ENCODE measurements at places on chromosomes 13 and 19.
A peak's percentile ranks its signal among the peaks of the same experiment; 100 is the strongest.

DNA sequence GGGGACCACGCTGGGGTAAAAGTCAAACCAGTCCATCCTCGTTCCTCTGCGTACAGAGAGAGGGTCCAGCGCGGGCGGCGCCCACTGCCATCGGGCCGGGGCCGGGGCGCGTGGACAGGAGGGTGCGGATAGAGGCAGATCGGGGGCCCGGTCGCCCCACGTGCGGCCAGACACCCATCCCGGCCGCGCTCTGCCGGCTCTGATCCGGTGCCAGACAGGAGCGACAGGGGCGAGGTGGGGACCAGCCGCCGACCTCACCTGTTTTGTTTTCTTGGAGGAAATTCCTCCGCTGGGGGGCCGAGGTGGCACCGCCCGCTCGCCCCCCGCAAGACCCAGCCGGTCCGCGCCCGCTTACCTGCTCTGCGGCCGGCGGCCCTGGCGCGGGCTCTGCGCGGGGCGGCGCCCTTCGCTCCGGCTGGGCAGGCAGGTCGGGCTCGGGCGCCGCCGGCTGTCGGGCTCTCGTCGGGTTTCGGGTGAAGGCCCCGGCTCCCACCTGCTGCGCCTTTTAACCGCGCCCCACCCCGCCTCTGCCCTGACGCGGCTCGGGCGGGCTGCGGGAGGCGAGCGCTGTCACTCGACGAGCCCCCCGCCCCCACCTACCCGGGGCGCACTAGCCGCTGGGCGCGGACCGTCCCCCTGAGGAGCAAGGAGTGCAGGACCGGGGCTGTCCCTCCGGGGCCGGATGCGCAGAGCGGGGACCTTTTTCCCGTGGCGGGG lies at the start of gene GJB6:
GJB6 (minus strand) TSS at position 481 of the 717 bp plus-strand sequence. CDS start 8,839 bp downstream, outside the sequence.
- no peak for DNase-seq

DNA sequence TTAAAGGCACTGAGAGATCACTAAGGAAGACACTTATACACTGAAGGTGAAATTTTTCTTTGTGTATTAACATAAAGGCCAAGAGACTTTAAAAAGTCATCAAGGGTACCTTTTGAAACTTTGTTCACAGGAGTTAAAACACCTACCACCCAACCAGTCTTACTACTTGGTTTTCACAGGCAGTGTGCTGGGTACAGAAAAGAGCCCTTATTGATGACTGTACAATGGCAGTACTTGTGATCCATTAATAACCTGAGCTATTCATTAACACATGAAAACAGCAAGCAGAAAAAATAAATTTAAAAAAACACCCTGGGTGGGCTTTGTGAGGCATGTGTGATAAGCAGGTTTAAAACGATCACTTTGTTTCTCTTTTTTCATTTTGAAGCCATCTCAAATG lies 148.9 kb downstream of the TBC1D4 start:
- no peak for DNase-seq

DNA sequence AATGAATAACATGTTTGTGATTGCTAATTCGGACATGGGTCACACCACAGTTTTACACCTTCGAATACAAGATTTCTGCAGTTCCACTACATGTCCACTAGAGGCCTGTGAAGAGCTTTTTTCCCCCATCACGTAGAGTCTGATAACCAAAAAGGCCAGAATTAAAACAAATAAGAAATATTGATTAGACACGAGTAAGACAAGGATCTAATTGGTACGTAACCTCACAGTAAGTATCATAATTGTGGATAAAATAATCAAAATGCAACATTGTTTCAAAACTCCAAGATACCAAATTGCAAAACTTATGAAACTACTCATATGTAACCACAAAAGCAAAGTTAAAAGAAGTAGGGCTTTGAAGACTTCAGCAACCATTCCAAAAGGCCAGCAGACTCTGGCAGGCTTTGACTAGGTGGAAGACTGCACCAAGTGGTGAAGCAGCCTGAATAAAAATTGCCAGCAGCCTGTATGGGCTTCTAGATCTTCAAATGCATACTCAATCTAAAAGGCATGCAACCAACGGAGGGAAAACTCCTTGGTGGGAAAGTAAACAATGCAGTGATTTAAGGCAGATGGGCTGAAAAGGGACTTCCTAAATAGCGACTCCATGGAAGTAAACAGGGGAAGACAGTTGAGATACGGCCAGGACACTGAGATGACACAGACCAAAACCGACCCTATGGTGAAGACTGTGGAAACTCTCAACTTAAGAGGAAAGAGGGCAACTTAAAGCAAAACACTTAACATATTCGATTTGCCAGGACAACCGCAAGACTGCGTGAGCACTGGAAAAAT lies 56.7 kb downstream of the STARD13 start:
- no peak for DNase-seq

DNA sequence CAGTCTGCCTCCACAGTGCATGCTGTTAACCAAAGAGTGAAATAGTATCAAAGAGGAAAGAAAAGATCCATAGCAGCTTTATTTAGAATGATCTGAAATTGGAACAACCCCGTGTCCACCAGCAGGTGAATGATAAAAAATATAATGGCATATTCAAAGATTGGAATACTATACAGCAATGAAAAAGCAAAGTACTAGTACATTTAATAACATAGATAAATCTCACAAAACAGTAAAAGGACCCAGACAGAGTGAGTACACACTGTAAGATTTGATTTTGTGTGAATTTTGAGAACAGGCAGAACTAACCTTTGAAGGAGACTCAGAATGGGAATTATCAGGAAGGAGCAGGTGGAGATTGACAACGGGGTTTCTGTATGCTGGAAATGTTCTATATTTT lies 837 bp upstream of the CD209 start:
- no peak for DNase-seq

- peak; percentile 38 for DNase-seq
Measured at GRCh38 chr19:12194827-12195731, 32.2 kb downstream of the ZNF136 start.

DNA sequence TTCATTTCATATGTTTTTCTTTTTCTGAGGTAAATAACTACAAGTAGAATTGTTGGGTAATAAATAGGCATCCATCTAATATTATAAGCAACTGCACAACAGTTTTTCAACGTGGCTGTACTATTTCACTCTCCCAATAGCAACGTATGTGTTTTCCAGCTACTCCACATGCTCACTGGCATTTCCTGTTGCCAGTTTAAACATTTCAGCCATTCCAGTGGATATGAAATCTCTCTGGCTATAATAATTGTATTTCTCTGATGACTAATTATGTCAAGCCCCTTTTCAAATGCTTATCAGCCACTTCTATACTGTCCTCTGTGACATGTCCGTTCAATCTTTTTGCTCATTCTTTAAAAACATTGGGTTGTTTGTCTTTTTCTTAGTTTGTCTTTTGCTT lies 26.8 kb upstream of the ALOX5AP start:
- DNase-seq, result no peak

- no peak for DNase-seq
Measured at GRCh38 chr19:20244356-20244755, 77.3 kb downstream of the ZNF486 start.

- no peak for DNase-seq
Measured at GRCh38 chr13:25864936-25865335, 186.9 kb downstream of the SHISA2 start.

- no peak for DNase-seq
Measured at GRCh38 chr13:103187721-103188156, 121.5 kb upstream of the SLC10A2 start.

GRCh38 chr13:45398877-45399276 lies 19.3 kb downstream of the SLC25A30 start:
- DNase-seq, result no peak

DNA sequence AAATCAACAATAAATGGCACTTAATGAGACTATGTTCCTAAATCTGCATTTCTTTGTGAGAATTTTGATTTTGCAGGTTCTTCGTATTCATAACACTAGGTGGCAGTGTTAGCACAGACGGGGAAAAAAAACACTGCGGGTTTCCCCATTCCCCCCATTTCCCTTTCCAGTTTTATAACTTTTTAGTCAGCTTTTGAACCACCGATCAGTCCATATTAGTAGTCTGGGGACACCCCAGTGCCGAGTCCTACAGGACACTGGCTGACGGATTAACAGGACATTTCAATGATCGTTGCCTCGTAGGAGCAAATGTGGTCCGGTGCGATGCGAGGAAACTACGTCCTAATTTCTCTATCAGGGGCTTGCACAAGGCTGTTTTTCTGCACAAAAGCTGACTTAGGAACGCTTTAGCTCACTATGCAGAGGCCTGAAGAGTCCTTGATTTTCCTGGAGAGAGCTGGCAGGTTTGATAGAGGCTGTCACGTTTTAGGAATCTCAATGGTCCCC lies 234.3 kb downstream of the LMO7 start:
- no peak for DNase-seq

DNA sequence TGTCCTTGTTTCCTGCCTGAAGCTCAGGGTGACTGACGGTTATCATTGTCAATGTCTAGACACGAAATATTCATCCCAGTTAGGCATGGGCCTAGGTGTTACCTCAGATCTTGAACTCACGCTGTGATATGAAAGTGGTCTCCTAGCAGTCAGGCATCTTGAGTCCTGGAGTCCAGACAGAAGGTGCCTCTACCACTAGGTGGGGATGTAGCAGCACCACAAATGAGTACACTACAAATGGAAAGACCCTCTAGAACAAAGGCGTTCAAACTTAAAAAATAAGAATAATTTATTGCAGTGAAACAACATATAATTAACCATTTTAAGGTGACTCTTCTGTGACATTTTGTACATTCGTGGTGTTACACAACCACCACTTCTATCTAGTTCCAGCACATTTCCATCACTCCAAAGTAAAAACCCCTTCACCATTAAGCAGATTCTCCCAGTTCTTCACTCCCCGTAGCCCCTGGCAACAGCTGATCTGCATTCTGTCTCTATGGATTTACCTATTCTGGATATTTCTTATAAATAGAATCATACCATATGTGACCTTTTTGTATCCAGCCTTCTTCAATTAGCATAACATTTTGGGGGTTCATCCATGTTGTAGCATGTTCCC lies 11.9 kb upstream of the FRY start:
- no peak for DNase-seq

DNA sequence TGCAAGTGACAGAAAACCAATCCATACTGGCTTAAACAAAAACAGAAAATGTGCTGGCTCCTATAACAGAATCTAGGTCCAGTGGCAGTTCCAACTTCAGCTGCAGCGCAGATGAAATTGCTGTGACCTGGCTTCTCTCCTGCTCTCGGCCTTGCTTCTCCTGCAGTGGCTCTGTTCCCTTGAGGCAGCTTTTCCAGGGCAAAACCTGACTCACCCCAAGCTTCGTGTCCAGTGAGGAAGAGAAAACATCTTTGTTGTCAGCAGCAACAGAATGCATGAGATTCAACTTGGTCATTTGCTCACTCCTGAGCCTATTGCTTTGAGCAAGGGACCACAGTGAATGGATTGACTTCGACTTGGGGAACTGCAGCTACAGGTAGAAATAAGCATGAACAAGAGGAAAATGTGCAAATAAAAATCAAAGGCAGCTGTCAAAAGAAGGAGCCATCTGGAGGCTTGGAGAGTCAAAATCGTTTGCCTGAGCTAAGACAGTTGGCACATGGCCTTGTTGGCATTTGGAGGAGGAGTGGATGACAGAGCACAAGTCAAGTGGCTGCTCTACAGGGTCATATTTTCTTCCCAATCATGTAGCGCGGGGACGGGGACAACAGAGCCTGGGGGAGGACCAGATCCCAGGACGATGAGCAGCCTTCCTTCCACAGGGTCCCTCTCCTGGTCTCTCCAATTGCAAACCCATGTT lies 523.4 kb downstream of the FGF9 start:
- DNase-seq, result no peak

DNA sequence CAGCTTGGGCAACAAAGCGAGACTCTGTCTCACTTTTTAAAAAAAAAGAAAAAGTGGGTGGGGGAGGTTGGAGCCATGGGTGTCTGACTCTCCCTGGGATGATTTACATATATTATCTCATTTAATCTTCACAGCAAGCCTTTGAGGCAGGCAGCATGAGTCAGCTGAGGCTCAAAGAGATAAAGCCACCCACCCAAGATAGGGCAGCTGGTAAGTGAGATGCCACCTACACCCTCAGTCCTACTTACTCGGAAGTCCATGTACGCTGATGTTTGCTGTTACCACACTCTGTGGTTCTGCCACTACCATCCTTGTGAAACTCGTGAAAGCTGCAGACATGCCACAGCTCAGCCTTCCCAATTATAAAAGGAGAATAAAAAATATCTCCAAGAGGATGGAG lies 142.0 kb upstream of the TSHZ3 start:
- DNase-seq, result no peak

DNA sequence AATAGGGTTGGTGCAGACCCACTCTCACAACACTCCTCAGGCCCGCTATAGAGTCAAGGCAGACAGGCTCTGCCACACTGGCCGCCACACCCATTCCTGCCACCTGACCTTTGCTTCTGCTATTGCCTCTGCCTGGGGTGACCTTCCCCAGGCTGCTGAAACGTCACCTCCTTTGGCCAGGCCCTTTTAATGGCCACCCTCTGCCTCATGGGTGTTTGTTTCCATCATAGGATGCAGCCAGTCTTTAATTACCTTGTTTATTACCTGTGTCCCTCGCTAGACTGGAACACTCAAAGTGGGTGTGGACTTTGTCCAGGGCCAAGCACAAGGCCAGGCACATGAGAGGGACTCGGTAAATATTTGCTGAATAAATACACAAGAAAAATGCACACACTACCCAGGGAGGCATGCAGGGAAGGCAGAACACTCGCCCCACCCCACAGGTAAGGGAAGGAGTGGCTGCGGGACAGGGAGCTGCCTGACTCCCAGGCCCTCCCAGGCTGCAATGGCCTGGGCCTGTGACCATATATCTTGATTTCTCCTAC lies 3.2 kb downstream of the LSM4 start:
- no peak for DNase-seq

- no peak for DNase-seq
Measured at GRCh38 chr13:20826843-20827560, 53.2 kb upstream of the EEF1AKMT1 start.

- no peak for DNase-seq
Measured at GRCh38 chr19:15471639-15472101, 7.3 kb upstream of the RASAL3 start.

DNA sequence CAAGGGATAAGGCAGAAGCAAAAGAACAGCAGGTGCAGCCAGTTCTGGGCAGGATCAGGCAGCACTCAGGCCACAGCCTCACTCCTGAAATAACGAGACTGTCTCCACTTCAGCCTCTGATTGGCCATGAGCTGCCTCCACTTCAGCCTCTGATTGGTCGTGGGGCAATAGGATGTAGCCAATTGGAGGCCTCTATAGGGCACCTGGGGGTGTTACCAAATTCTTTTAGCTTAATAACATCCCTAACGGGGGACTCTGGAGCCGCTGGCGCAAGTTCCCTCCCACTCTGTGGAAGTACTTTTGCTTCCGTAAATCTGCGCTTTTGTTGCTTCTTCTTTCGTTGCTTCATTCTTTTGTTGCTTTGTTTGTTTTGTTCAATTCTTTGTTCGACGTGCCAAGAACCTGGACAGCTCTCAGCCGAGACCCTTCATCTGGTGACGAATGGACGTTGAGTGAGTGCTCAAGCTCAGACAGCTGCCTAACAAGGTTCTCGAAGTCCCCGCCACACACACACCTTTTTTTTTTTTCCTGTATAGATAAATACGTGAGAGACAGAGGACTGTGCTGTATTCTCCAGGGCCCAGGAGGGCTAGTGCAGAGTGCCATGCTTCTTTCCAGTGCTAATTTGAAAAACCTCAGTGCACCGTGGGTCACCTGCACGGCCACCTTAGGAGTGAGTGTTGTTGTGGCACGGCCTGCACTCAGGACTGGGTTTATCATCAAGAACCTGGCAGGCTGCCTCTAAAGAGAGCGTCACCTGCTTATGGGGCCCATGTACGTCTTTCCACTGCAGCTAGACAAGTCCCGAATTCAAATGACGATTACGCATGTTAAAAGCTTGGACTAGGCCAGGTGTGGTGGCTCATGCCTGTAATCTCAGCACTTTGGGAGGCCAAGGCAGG lies 32.0 kb upstream of the TUBGCP3 start:
- no peak for DNase-seq

GRCh38 chr13:97261254-97262005 lies 39.3 kb downstream of the MBNL2 start:
- DNase-seq, result no peak

Measured in thoracic aorta (tissue), 2 donors.